Fibroblast of skin of scalp (primary cell): ENCODE measurements at places on chromosomes 12 and 14.
A peak's percentile ranks its signal among the peaks of the same experiment; 100 is the strongest.

GRCh38 chr14:31752867-31753661, 191.9 kb downstream of the NUBPL start:
- DNase-seq = no peak

DNA sequence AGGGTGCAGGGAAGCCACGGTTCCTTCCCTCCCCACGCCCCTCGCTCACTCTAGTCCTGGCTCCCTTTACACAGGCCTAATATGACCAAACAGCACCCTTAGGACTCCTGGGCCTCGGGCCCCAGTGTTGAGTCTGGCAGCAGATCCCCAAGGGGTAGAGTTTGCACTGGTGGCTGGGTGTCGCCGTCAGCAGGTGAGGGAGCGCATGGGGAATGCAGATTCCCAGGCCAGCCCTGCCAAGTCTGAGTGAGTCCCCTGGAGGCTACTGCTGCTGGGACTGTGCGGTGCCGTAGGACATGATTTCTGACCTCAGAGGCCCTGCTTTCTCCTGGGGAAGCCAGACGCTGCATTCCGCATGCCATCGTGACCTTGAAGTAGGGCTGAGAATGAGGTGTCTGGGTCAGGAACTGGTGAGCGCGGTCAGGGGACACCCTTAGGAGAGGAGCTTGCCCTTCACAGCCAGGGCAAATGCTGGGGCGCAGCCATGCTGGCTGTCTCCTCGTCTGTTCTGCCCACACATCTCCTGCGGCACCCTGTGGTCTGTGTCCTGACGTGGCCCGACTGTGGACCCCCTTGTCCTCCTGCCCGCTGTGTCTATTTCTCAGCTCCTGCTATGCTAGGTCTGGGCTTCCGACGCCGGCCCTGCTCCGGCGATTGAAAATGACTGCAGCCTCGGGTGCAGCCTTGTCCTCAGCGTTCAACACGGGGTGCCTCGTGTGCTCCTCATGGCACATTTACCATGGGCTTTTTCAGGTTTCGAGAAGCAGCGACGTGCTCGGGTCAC, 37.6 kb upstream of the PRMT8 start:
- no peak for DNase-seq

GRCh38 chr14:78758333-78758732, 588.2 kb downstream of the NRXN3 start:
- peak; percentile 25 for DNase-seq

DNA sequence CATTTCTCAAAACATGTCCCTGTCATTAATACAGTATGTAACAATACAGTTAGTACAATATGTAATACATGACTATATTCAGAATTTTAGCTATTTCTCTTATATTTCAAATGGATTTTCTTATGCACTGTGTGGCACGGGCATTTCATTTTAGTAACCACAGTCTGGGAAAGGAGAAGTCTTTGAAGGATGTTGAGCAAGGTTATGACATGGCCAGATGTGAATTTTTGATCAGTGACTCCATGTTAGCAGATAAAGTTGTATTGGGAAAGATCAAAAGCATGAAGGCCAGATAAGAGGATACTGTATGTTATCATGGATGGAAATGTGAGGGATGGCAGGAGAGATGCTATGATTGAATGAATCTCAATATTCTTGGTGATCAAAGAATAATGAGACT, 285.2 kb downstream of the NAV3 start:
- no peak for DNase-seq

DNA sequence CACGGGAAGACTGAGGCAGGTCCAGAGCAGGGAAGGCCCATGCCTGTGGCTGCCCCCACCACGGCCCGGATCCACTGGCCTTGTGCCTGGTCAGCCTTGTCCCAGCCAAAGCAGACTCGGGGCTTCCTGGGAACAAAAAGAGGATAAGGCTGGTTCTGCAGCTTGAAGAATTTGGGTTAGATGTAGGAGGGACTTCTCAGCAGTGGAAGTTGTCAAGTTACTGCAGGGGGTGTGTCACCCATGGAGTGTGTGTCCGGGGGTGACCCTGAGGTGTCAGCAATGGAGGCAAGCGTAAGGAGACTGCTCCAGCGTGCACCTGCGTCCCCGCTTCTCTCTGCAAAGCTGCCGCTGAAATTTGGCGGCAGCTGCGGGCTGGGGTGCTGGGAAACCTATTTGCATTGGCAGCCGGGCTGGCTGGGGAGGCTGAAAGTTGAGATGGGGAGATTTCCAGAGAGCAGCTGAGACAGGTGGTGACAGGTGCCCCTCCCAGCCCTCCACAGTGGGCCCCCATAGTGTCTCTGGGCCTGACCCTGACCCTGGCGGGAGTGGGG, 12.5 kb upstream of the TNFAIP2 start:
- DNase-seq = no peak

DNA sequence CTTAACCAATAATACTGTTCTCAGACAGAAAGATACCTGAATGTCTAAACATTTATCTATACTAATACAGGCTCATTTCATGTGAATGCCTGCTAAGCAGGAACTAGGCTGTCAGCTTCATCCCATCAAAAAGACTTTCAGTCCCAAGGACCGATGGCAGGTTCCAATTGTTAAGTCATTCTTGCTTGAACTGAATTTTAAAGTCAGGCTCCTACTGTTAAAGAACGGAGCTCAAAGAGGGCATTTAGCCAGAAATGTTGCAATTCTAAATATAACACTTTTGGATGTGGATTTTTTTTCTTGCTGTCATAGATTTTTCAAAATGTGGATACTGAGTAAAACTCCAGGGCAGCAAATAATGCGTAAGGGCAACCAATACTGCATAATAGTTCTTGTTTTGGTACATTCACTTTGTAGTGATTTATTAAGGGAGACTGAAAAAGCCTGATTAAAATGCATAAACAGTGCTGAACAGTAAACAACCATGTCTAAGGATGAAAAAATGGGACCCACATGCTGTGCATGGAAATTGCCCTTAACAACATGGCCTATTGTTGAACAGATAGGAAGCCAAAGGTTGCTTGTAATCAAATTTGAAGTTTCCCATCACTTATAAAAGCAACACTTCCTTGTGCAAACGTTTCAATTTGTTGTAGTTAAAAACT, 38.6 kb upstream of the DBX2 start:
- DNase-seq = no peak

DNA sequence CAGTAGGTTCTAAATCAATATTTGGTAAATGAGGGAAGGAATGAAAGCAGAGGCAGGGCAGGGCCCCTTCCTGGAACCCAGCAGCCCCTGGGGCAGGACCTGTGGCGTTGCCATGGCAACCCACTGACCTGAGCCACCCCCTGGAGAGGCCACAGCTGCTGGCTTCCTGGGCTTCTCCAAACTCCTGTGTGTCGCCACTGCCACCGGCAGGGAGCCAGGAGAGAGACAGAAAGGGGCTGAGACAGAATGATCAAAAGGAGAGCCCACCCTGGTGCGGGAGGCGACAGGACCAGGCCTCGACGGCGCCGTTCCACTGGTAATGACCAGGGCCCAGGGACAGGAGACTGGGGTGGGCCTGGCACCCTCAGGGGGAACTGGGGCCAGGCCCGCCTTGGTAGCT, 18.2 kb downstream of the RFX4 start:
- no peak for DNase-seq

DNA sequence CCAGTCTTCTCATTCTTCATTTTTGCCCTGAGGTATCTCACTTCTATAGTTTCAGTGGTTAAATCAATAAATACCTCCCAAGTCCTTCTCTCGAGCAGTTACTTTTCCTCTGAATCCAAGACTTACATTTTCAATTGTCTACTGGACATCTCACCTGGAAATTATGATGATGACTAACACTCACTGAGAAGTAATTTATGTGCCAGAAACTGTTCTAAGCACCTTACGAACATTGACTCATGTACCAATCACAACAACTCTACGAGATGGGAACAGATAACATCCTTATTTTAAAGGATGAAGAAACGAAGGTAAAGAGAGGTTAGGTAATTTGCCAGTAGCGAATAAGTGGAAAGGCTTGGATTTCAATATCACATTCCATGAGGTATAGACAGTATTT, 94.1 kb downstream of the EML5 start:
- DNase-seq = no peak

DNA sequence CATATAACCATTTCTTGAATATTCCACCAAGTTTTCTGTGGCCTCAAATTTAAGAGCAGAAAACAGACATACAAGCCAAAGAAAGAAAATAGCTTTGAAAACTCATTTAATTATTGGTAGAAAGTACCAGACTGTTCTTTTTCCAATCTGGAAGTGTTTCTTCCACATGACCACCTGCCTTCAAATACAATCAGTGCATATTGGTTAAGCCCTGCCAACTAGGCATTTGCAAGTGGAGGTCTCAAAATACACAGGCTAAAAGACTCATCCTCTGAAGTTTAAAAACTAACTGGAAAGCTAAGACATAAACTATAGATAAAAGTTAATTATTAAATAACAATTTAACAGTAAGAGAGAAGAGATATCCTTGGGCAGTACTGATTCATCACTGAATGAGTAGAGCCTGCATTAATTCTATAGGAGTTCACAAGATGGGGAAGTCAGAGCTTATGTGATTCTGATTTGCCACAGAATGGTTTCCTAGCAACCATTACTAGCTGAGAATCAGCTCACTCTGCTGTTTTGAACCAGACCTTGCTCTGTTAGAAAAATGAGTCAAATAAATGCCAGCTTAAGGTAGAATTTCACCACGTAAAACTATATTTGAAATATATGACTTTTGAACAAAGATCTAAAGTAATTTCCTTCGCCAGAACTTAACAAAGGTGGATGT, 433.8 kb downstream of the FUT8 start:
- no peak for DNase-seq

DNA sequence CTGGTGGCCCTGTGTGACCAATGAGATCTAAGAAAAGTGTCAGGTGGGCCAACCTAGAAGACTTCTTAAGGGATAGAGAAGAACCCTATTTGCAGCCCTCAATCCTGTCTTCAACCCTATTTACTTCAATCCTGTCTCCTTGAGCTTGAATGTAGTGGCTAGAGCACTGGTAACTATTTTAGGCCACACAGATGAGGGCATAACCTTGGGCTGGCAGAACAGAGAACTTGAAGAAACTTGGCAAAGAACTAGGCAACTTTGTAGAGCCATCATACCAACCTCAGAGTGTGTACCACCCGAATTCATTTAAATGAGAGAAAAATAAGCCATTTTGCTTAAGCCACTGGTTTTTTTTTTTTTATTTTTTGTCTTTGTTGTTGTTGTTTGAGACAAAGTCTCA, 94.8 kb downstream of the TMTC1 start:
- DNase-seq = no peak

- DNase-seq = no peak
Observed at GRCh38 chr14:93949511-93950075, 22.4 kb downstream of the FAM181A start.

- DNase-seq = peak; percentile 69
Observed at GRCh38 chr14:54503486-54503885, 6.2 kb upstream of the CGRRF1 start.

DNA sequence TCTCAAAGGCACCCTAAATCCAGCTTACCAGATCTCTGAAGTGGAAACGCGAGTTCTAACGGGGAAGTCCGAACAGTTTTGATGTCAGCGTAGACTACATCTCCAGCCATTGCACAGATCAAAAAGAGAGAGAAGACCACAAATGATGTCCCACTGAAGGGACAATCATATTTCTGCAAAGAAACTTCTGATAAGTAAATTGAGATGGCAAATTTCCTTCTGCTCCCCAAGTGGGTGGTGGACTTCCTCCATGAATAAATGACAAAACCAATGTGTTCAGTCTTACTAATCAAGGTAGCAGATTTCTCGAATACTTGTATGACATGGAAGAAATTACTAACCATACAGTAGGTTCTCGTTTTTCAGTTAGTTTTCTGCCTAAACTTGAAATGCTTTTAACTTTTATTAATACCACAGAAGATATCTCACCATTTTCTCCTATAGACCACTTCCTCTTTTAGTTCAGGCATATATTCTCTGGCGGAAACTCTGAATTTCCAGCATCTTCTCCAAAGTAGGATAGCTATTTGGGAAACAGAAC, at the start of gene CLECL1:
Gene CLECL1, minus strand, starts transcription at position 177 of the 541 bp plus-strand sequence.
- DNase-seq = no peak

GRCh38 chr14:102532204-102532658, 22.7 kb upstream of the ANKRD9 start:
- DNase-seq = no peak

- no peak for DNase-seq
Observed at GRCh38 chr14:103745424-103745823, 29.8 kb downstream of the ZFYVE21 start.

GRCh38 chr12:112294793-112295192, 87.4 kb downstream of the HECTD4 start:
- DNase-seq = peak; percentile 12

DNA sequence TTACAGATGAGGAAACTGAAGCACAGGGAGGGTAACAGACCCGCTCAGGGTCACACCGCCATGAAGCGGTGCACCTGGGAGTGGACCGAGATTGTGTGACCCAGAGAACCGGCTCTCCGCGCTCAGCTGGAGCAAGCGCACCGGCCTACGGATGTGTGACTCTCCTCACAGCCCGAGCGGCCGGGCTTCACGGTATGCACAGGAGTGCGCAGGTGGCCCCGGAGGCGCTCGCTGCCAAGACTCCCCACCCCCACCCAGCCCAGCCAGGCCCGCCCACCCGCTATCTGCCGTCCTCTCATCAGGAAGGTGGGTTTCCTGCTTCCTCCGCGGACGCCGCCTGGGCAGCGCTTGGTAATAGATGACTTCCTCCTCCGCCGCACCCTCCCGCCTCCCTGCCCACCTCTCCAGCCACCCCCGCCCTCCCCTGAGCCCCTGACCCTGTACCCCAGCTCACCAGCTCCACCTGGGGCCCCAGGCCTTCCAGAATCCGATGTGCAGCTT, 110.7 kb downstream of the NCOR2 start:
- no peak for DNase-seq

DNA sequence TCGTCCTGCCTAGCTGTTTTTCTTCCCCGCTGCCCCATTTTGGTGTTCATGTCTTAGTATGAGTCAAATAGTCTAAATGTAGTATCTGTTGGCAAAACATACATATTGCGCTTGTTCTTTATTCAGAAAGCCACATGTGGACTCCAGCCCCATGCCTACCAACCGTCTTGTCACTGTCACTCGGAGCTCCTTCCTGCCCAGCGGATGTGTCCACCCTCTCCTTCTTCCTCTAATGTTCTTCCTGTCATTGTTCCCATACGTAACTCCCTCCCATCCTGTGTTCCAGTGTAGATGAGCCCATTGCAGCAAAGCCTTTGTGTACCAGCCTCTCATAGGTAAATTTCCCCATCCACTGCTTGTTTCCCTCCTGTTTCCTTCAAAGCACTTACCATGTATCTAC, 120.5 kb downstream of the TMX1 start:
- no peak for DNase-seq

DNA sequence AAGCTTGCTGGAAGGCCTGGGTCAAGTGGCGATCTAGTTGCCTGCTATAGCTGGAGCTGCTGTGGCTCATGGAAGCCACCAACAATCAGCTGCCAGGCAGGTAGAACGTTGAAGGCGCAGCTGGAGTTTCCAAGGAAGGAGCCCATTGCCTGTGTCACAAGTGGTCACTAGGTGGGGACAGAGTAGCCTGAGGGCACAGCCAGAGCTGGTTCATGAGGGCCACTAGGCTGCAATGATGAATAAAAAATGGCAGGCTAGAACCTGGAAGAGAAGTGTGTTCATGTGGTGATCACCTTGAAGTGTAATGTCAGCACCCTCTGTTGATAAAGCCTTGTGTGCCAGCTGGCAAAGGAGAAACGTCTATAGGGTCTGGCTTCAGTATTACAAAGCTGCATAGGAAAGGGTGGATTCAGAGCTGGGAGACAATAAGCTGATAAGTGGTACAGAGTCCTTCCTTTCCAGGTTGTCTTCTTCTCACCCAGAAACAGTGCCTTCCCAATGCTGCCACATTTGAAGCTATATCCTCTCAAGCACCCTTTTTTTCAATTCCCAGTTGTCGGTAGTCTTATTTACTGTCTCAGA, 165.8 kb downstream of the EMP1 start:
- peak; percentile 62 for DNase-seq

GRCh38 chr12:9711664-9712063, 21.2 kb downstream of the CLECL1 start:
- peak; percentile 26 for DNase-seq

GRCh38 chr14:74906925-74907521, 16.0 kb downstream of the RPS6KL1 start:
- no peak for DNase-seq
